ENCODE measurements at places on chromosomes 6 and 20.

DNA sequence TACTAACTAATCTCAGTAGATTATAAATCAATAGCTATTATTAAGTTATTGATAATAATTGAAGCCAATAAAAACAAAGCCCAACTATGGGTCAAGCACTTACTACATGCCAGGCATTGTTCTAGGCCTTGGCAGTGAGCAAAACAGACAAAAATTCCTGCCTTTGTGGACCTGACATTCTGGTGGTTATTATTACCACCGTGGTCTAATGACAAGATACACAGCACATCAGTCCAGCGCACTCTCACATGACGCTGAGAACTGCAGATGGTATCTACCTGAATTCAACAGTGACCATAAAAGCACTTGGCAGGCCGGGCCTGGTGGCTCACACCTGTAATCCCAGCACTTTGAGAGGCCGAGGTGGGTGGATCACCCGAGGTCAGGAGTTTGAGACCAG lies 121.4 kb downstream of the ZMYND8 start:
- DNase-seq = no peak

GRCh38 chr6:88585276-88585692 lies 378.1 kb downstream of the RNGTT start:
- DNase-seq = no peak

GRCh38 chr20:5364136-5364821 lies 47.5 kb upstream of the PROKR2 start:
- DNase-seq = no peak

- no peak for DNase-seq
These were observed 4.6 kb downstream of the TMEM181 start for GRCh38 chr6:158564243-158565121.

- no peak for DNase-seq
These were observed 41.3 kb downstream of the ADGRF1 start for GRCh38 chr6:47000842-47001241.

GRCh38 chr6:11270030-11271027 lies 37.9 kb upstream of the NEDD9 start:
- DNase-seq = no peak

GRCh38 chr20:53555081-53555480 lies 38.6 kb downstream of the ZNF217 start:
- no peak for DNase-seq

DNA sequence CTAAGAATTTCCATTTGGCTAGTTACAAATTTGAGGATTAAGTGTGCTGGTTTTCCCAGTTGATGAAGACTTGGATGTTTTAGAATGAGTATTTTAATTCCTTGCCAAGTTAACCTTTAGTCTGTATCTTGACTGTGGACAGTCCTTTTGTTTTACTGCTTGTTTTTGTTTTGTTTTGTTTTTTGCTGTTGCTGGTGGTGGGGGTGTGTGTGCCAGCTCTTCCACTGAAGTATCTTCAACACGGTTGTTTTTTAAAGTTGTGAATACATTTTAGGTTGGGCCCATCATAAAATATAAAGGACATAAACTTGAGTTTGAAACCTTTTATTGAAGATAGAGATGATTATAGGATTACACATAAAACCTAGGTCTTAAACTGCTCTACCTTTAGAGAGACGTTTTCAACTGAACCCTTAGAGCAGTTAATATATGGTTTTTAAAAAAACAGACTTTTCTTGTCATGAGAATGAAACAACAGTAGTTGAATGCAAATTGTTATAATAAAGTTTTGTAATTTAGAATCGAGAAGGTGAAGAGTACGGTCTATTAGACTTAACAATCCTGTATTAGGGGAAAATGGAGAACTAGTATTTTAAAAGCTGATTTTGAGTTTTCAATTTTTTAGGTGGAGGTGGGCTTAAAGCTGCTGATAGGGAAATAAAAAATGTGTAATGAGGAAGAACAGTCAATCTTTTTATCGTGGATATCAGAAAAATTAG lies 4.0 kb downstream of the QKI start:
- no peak for DNase-seq

DNA sequence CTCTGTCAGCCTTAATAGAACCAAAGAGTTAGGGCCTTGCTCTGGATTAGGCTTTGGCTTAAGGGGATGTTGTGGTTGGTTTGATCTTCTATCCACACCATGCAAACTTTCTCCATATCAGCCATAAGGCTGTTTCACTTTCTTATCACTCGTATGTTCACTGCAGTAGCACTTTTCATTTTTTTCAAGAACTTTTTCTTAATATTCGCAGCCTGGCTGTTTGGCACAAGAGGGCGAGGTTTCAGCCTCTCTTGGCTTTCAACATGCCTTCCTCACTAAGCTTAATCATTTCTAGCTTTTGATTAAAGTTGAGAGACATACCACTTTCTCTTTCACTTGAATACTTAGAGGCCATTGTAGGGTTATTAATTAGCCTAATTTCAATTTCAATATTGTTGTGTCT lies 193.1 kb downstream of the NRN1 start:
- no peak for DNase-seq

DNA sequence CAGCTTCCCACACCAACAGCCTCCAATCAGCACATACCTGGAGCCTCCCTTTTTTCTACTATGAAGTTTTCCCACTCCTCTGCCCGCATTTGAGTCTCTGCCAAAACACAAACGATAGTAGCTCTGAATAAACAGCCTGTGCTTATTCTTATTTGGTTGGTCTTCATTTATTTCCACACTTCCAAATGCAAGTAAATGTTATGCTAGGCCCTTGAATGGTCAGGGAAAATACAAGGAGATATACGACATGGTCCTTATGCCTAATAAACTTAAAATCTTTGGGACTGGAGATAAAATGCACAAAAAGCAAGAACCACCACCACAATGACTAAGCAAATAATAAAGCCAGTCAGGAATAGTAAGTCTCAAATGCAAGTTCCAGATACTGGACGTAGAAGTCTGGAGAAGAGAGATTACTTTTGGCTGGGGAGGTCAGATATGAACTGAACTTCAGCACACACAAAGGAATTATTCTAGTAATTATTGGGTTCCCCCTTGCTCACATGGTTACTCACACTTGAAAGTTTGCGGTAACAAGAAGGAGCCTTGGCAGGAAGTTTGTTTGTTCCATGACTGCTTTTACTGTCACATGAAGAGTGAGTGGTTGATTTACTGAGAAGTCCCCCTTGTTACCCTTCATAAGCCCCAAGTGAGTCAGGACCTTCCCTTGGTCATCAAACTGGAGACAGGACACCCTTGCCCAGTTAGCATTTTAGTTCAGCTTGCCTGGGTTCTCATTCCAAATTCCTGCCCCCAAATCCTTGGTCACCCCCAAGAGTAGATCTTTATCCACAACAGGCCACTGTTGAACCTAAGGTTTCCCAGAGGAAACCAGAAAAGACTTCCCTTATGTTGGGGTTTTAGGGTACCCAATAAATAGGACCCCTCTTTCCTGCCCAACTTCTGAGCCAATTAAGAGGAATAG lies 511.2 kb upstream of the JARID2 start:
- DNase-seq = peak; percentile 85

DNA sequence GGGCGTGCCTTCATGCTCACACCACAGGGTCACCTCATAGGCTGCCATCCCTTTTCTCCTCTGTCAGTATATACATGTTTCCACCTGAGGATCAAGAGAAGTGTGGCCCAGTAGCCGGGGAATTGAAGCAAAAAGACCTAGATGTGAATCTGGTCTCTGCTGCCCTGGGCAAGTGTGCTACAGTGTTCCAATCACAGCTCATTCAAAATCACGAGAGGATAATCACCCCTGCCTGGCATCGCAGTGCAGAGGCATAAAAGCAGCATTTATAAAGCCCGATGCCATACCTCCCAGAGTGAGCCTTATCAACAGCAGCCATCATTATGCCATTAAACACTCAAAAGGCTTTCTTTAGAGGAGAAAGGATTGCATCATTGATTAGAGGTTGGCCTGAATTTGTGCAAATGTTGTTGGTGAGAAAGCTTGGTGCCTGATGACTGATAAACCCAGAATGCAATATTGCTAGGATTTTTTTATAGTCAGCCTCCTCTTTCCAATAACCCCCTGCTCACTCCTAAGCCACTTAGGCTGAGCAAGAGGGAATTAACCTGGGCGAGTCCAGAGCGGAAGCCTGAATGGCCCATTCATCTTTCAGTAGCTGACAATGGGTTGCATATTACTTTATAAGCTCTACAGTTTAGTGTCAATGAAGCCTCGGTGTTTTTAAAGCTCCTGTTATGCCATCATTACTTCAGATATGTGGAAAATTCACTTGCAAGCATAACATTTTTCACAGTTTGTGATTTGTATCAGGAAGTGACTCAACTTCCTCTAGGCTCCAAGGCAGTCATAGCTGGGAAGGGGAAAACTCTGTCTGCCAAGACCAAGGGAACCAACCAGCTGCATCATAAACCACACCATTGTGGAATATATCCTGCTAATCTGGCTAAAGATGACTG lies 92.5 kb upstream of the NXT1 start:
- peak; percentile 89 for DNase-seq

DNA sequence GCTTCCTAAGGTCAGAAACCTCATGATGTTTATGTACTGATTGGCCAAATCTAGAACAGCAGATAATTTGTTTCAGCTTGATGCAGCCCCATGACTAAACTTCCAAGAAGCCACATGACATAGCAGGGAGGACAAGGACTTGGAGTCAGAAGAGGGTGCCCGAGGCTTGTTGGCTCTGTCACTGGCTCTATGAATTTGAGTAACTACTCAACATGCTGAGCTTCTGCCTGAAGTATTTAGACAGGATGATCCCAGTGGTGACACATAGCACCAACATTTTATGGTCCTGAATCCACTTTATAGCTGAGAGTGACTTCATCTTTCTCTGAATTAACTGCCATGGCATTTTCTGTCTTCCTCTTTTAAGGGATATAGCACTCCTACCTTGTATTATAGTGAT lies 13.5 kb upstream of the TBX18 start:
- DNase-seq = peak; percentile 20

GRCh38 chr6:81950877-81951276 lies 198.4 kb upstream of the TENT5A start:
- peak; percentile 71 for DNase-seq

- DNase-seq = no peak
These were observed 35.9 kb downstream of the BEND3 start for GRCh38 chr6:107079429-107079828.

GRCh38 chr20:1894471-1894950 lies 696 bp upstream of the SIRPA start:
- peak; percentile 72 for DNase-seq

DNA sequence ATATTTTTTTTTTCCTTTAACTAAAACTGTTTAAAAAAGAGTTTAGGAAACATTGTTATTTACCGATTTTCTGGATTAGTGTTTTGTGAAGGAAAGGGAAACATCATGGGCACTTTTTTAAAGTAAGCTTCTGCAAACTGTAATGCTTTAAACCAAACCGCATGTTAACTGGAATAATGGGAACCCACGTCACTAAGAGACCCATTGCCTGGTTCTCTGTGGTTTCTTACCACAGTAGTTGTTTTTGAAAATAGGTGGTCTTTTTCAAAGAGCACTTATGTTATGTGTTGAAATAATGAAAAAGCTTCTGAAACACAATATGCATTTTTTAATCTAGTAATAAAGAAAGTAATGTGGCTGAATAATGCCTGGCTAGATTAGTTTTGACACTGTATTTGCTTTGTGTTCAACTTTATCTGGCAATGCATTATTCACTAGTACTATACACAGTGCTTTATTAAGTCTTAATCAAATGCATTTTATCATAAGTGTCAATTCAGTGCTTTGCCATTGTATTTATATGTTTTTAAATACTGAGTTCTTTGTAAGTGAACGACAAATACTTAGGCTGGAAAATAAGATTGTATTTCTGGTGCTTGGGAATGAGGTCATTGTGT lies 754.1 kb upstream of the FLRT3 start:
- DNase-seq = no peak

DNA sequence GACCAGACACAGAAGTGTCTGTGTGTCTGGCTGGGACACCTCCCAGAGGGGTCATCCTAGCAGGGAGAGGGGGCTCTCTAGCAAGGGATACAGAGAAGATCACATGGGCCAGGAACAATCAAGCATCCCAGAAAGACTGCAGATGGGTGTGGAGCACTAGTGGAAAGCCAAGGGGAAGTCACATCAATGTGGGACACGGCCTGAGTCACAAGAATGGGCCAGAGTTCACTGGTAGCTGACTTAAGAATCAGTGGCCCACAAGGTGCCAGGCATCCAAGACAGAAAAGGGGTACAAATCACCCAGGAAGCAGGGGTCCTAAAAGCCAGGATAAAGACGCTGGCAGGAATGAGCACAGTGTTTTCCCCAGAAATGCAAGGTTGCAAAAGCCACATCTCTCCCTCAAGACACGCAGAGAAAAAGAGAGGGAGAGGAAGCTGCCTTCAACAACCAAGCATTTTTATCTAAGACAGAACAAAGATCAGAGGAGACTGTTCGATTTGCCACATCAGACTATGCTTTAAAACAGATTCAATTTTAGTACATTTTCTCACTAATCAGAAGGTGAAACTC lies 113.6 kb upstream of the DST start:
- no peak for DNase-seq

GRCh38 chr6:111918825-111919224 lies 45.6 kb upstream of the FYN start:
- DNase-seq = peak; percentile 83

DNA sequence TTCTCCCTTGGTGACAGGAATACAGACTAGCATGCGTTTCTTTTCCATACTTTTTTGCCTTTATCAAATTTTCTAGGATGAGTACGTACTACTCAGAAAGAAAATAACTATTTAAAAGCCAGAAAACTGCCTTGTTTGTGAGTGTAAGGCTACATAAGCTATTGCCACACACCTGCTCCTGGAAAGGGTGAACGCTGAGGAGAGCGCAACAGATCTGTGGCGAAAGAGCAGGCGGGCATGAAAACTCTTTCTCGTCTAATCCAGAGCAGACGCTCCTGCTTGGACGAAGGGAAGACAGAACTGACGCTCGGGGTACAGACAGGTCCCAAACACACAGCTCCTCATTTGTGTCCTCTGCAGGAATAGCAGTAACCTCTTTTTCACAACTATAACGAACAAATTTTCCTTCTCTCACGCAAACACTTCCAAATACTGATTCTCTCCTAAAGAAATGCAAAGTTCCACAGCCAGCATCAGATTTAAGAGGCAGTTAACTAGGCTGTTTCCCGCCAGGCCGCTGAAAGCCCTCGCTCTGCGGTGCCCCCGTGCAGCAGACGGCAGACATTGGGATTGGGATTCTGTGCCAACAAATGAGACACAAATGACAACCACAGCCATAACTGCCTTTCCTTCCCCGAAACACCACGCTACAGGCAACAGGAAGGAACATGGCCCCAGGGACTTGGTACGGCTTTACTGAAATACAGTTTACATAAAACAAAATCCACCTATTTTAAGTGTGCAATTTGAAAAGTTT lies 20.0 kb downstream of the TAF4 start:
- DNase-seq = no peak

GRCh38 chr6:133983099-133983939 lies 30.3 kb downstream of the TBPL1 start:
- no peak for DNase-seq

- DNase-seq = no peak
These were observed 34.7 kb upstream of the FAM8A1 start for GRCh38 chr6:17565399-17565798.

- no peak for DNase-seq
These were observed 20.2 kb upstream of the DLGAP4 start for GRCh38 chr20:36285746-36286447.

GRCh38 chr6:16265351-16266341 lies 27.3 kb downstream of the GMPR start:
- DNase-seq = no peak

GRCh38 chr6:30882759-30883684 lies 1.3 kb upstream of the DDR1 start:
- DNase-seq = no peak
